Foreskin keratinocyte (primary cell): ENCODE measurements at places on chromosomes 16 and 17.
A peak's percentile ranks its signal among the peaks of the same experiment; 100 is the strongest.

GRCh38 chr16:89332902-89333245, 115.4 kb downstream of the ZNF778 start:
- no peak for DNase-seq

DNA sequence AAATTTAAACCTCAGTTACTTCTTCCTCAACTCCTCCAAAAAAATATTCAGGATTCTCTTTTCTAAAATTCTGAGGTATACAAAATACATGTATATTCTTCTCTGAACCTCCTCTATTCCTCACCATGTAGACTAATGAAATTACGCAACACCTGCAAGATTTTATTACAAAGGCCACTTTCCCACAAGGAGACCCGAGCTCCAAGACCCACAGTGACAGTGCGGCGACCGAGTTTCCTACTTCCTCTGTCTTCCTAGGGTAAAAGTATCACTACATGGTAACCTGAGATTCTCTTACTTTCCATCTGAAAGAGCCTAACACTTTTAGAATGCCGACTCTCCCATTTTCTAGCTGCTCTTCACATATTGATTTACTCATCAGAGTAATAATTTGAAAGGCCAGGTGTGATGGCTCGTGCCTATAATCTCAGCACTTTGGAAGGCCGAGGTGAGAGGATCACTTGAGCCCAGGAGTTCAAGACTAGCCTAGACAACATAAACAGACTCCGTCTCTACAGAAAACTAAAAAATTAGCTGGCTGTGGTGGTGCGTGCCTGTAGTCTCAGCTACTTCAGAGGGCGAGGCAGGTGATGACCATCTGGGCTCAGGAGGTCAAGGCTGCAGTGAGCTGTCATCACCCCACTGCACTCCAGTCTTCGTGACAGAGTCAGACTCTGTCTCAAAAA, 35.7 kb downstream of the CYTH1 start:
- DNase-seq, result no peak

DNA sequence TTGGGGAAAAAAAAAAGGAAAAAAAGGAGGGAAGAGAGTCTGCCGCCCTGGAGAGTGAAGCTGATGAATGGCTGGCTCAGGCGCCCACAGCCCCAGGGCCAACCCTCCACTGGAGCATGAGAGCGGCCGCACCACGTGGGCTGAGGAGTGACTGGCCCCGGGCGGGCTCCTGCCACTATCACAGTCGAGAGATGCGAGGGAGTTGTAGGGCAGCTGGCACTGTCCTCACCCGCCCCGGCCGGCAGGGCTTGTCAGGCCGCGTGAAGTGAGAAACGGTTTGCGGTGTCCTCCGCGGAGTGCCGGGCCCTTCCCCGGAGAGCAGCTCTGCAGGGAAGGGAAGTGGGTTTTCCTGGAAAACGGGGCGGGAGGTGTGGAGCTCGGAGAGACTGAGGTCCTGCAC, 45.9 kb downstream of the JPH3 start:
- no peak for DNase-seq

DNA sequence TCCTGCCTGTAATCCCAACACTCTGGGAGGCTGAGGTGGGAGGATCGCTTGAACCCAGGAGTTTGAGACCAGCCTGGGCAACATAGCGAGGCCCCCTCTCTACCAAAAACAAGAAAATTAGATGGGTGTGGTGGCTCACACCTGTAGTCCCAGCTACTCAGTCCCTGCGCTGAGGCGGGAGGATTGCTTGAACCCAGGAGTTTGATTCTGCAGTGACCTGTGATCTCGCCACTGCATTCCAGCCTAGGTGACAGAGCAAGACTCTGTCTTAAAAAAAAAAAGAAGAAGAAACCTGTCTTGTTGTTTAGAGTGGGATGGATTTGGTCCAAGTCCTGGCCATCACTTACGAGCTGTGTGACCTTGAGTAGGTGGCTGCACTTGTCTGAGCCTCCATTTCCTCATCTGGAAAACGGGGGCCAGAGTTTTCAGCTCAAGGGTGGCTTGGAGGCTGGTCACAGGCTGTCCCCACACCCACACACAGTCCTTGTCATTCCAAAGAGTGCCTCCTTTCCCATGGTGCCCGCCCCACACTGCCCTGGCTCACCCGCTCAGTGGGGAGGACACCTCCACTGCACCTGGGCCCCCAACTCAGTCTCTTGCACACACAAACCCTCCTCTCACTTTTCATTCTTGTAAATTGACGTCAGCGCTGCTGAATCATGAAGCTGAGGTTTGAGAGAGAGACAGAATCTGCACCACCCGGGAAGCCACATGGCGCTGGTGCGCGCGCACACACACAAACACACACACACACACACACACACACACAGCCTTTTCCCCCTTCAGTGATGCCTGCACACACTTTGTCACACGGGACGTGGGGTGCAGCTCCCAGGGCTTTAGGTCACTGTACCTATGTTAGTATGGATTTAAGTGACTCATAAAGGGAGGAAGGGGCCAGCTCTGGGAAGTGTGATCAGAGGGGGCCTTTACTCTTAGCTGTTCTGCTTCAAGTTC, 4.2 kb downstream of the SOCS1 start:
- no peak for DNase-seq

DNA sequence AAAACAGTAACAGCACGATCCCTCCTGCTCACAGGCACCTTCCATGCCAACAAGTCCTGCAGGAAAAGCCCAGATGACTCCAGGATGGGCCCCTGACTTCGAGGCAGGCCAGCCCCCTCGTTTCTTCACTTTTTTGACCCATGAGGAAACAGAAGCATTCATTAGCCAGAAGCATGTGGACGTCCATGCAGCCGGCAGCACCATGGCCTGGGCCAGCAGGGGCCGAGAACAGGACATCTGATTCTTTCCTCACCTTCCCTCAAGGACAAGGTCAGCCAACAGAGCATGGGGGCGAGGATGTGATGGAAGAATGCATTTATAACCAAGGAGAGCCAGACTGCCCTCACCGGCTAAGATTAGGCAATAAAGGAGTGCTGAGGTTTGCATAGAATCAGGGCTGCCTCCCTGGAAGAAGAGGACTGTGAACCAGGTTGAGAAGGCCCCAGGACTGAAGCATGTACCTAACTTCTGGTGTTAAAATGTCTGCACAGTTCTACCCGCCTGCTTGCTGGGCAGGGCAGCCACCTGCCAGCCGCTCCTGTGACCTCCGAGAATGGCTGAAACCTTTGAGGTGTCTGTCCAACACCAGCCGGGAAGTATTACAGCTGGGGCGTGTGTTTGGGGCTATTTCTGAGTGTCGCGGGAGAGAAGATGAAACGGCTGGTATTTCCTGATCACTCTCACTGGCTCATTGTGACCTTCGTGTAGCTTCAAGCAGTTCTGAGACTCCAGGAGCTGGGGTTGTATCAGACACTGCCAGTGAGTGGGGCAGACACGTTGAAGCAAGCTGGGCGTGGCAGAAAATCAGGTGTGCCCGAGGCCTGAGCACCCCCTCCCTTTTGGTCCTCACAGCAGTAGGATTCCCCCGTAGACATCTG, 94.0 kb upstream of the TNRC6C start:
- no peak for DNase-seq

DNA sequence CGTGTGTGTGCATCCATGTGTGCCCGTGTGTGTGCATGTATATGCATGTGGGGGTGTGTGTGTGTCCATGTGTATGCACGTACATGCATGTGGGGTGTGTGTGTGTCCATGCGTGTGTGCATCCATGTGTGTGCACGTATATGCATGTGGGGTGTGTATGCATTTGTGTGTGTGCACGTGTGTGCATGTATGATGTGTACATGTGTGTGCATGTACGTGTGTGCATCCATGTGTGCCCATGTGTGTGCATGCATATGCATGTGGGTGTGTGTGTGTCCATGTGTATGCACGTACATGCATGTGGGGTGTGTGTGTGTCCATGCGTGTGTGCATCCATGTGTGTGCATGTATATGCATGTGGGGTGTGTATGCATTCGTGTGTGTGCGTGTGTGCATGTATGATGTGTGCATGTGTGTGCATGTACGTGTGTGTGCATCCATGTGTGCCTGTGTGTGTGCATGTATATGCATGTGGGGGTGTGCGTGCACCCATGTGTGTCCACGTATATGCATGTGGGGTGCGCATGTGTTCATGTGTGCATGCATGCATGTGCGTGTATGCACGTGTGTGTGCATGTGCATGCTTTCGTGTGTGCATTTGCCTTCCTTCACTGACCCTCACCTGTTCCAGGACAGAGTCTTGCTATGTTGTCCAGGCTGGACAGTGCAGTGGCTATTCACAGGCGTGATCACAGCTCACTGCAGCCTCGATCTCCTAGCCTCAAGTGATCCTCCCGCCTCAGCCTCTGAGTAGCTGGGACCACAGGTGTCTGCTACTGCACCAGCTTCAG, 129.6 kb upstream of the TNRC6C start:
- DNase-seq, result no peak

GRCh38 chr16:85359147-85359822, 247.0 kb upstream of the CIBAR2 start:
- DNase-seq, result no peak

GRCh38 chr17:58786586-58787295, 31.1 kb downstream of the PPM1E start:
- DNase-seq, result peak; percentile 30

DNA sequence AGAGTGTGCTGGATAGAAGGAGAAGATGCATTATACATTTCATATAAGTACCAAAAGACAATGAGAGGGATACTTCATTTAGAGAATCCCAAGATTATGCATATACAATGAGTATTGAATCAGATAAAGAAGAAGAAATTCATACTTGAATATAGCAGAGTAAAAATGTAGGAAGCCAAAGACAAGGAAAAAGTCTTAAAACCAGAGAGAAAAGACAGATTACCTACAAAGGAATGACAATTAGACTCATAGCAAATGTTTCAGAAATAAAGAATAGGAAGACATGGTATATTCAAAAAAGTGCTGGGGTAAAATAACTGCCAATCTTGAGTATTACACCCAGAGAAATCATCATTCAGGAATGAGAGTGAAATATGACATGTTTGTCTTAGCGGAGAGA, 6.8 kb upstream of the MSI2 start:
- no peak for DNase-seq

- no peak for DNase-seq
Measured at GRCh38 chr16:78269256-78269655, 169.8 kb downstream of the WWOX start.

DNA sequence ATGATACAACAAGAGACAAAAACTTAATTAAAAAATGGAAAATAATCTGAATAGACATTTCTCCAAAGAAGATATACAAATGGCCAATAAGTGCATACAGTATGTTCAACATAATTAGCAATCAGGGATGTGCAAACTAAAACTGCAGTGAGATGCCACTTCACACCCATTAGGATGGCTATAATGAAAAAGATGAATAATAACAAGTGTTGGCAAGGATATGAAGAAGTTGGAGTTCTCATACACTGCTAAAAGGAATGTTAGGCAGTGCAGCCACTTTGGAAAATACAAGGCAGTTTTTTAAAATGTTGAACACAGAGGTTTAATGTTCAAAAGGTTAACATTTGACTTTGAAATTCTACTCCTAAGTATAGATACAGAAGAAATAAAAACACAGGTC, 69.8 kb downstream of the PCTP start:
- no peak for DNase-seq

- DNase-seq, result no peak
Measured at GRCh38 chr16:24347556-24347955, 91.4 kb downstream of the CACNG3 start.

DNA sequence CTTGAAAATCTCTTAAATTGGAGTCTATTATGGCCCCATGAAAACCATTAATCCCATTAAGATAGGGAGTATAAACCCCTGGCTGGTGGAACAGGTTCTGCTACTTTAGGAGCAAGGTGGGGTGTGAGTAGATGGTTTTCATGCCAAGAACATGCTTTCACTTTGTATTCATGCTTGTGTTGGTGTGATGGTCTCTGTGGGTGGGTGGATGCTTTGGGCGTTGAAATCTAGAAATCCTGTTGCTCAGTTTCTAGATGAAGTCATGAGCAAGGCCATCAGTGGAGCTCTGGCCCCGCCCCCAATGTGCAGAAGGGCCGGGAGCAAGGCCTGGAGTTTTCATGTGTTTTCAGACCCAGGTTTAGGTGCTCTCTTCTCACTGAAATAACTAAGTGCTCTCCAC, 20.1 kb downstream of the PLD6 start:
- no peak for DNase-seq

DNA sequence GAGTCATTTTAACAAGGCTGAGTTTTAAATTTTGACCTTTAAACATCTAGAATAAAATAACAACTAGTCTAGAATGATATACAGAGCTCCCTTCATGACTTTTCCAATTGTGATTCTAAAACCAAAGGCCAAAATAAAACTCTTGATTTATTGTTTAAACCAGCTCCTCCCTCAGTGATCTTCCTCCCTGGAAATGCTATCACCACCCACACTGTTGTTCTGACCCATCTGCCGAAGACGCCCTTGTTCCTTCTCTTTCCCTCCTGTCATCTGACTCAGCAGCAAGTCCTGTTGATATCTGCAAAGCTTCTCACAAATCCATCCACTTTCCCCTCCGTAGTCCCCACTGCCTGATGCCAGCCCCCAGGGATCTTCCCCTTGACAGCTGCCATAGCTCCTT, 231.6 kb upstream of the DYNLRB2 start:
- DNase-seq, result no peak

DNA sequence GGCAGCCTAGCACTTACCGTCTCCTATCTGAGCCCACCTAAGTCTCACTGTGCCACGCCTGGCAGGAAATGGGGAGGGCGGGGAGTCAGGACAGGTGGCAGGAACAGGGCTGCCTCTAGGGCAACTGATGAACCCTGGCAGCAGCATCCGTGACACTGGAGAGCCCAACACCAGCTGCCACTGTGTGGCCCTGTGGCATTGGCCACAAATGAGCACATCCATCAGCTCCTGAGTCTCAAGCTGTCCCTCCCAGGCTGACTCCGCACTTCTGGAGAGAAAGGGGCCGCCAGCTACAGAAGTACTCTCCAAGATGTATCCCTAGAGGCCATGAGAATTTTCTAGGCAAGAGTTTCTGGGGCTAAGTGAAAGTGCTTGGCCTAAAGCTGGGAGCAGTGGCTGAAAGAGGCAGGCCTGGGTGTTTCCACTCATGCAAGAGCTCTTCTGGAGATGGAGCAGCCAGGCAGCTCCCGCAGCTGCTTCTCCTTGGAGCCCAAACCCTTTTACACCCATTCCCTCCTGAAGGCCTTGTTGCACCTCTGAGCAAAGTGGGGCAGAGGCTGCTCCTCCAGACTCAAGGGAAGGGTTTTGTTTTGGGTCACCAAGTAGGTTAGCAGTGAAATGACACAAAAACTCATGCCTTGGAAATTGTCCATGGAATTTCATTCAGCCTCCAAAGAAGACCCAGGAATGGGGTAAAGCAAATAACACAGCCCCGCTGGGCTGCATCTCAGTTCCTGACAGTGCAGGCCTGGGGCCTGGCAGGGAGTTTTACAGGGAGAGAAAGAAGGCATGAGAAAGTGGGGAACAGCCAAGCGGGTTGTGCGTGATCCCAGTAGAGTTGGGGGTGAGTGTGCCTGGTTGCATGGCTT, 25.8 kb downstream of the PEMT start:
- no peak for DNase-seq

- DNase-seq, result no peak
Measured at GRCh38 chr16:46980926-46981325, 7.5 kb upstream of the DNAJA2 start.

- DNase-seq, result no peak
Measured at GRCh38 chr16:8262299-8262698, 328.0 kb downstream of the TMEM114 start.

- DNase-seq, result no peak
Measured at GRCh38 chr16:67528222-67528869, at the start of gene RIPOR1. TSS of gene RIPOR1 (plus strand) at chr16:67528829. CDS start at chr16:67538447, 9,618 bp downstream.
